ENCODE measurements at places on chromosomes 4 and X. TPM values are rescaled to one million over a fixed set of nuclear protein-coding genes. Genes with fewer than 3 reads are reported as not detected.

DNA sequence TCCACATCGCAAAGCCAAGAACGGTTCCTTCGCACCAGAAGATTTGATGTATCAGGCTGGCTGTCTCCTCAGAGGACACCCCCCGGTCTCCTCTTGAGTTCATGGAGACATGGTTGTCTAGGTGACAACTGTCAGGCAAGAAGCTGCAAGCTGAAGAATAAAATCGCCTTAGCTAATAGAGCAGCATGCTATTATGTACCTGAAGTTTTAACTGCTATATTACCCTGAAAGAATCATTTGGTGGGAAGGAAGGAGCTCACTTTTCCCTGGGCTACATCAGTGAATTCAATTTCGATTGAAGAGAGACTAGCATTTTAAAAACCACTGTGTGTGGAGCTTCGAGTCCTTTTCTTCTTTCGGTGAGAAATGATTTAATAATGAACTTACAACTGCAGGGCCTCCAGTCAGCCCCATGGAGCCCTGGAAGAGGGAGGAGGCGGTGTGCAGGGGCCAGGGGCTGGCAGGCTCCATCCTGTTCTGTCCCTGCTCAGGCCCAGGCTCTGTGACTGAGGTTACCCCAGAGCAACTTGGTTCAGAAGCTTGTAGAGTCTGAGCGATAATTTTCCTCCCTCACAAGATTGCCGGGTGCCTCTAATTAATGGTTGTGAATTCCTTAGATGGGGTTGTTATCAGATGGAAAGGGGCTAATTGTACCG is 191.3 kb downstream of the MID1IP1 start:
- no peak for DNase-seq

DNA sequence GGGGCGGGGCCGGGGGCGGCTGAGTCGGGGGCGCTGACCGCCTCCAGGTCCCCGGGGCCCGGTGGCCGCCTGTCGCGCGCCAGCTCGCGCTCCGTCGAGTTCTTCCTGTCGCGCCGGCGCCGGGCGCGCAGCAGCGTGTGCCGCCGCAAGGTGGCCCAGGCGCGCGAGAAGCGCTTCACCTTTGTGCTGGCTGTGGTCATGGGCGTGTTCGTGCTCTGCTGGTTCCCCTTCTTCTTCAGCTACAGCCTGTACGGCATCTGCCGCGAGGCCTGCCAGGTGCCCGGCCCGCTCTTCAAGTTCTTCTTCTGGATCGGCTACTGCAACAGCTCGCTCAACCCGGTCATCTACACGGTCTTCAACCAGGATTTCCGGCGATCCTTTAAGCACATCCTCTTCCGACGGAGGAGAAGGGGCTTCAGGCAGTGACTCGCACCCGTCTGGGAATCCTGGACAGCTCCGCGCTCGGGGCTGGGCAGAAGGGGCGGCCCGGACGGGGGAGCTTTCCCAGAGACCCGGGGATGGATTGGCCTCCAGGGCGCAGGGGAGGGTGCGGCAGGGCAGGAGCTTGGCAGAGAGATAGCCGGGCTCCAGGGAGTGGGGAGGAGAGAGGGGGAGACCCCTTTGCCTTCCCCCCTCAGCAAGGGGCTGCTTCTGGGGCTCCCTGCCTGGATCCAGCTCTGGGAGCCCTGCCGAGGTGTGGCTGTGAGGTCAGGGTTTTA is 1.5 kb downstream of the ADRA2C start:
- peak; percentile 63 for DNase-seq

GRCh38 chr4:185936650-185937376 is 124.8 kb upstream of the SORBS2 start:
- DNase-seq: no peak

- no peak for DNase-seq
These were observed 86.5 kb downstream of the CPZ start for GRCh38 chr4:8679032-8679431.

- DNase-seq: no peak
These were observed 161.8 kb downstream of the NAA11 start for GRCh38 chr4:79163981-79164490.

- DNase-seq: no peak
These were observed 95.4 kb downstream of the TBL1X start for GRCh38 chrX:9560219-9560618.

DNA sequence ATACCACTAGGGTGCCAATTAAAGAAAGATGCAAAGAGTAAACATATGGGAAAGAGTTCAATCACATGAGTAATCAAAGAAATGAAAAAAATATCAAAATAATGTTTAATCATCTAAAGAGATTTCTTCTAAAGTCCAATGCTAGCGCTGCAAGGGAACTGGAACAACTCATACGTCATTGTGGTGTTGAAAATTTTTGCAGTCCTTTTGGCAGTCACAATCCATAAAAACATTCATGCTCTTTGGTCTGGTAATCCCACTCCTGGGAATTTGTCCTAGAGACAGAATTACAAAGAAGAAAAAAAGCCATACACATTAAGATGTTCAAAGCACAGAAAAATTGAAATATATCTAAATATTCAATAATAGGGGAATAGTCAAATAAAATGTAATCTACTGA is 4.6 kb downstream of the P2RY4 start:
- DNase-seq: no peak

- DNase-seq: no peak
These were observed 197.2 kb upstream of the VCX3A start for GRCh38 chrX:6732101-6732500.

DNA sequence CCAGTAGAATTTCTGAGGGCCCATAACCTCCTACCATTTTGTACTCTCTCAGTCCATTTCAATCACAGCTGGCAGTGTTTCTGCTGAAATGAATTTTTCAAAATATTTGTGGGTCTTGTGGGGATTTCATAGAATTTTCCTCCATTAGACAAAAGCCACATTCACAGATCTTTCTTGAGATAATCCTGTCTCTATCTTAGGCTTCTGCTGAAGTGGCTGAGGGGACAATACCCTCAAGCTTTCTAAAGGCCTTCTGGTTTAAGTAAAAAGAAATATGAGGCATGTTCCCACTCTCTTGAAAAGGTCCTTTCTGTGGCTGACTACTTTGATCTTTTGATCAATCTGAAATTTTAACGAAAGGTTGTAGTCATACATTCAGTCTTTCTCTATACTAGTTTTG is 1930.0 kb upstream of the AGA start:
- DNase-seq: no peak

DNA sequence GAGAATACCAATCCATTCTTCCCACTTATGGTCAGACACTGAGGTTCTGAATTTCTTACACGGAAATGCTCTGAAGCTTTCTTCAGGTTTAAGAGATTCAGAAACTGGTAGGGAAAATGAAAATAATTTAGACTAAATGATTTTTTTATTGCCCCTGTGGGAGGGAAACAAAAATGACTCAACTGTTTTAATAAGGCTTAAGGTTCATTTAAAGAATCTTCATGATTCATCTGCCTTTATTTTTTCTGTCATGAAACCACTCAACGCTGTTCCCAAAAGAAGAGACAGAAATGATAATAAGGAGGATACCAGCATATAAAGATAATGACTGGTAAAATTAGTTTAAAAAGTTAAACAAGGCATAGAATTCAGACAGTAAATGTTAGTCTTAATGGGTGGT is 39.3 kb upstream of the FAM47B start:
- DNase-seq: no peak

DNA sequence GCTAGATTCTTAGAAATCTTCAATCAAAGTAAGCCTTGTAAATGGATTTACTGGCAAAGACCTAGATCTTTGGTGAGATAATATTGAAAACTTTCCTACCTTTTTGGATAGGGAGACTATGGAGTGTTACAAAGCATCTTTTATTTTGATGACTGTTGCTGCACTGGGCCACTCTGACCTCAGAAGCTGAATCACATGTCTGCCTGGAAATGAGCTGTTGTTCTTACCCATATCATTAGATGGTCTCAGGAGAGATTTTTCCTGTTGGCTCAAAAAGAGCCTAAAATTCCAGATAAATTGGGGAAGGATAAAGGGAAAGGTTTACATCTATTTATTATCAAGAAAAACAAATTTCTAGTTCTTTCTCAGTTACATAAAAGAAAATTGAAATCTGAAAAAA is 127.5 kb upstream of the BMP3 start:
- no peak for DNase-seq

DNA sequence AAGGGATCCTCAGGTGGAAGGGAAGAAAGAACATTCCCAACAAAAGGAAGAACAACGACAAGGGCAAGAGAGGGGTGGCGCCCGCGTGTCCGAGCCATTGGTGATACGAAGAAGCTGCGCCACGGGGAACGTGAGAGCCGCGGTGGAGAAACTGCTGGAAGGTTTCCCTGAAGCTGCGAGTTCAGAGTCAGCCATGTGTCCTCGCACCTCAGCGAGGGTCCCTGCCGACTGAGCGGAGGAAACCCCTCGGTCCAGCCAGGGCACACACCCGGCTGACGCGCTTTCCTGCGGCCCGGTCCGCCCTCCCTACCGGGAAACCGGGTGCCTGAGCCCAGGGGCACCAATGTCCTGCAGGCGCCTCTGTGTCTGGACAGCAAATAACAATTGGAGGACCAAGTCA is 18.0 kb downstream of the IRF2 start:
- DNase-seq: no peak

DNA sequence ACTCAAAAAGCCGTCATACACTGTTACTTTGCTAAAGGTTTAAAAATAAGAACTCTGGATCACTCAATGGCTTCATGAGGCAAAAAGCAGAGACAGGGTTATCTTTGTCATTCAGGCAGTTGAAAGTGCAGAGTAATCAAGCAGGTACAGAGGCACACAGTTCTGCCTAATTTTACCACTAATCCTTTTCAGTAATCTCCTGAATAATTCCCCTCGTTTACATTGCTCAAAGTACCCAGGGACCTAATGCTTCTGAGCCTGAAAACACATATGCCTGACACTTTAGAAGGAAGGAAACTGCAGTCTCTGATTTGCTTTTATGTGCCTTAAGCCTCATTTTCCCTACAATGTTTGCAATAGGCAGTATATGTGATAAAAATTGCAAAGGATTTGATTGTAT is 71.4 kb upstream of the TRAM1L1 start:
- DNase-seq: no peak

DNA sequence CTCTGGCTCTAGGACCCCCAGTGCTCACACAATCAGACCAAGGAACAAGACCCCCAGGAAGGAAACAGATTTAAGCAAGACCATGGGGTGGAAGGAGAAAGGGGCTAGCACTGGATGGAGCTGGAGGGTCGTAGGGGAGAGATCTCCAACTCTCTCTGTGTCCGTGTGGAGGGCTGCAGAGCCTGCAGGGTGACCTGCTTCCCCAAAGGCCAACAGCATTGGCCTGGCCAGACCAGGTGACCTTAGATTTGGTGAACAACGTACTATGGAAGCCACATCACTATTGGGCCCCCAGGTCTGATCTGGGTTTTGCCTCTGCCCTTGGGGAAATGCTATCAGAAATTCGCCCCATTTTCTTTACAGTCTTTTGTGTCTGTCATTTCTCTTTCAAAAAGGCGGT is 26.0 kb downstream of the NLGN3 start:
- DNase-seq: no peak

GRCh38 chr4:78121338-78121904 is 64.3 kb downstream of the FRAS1 start:
- no peak for DNase-seq

DNA sequence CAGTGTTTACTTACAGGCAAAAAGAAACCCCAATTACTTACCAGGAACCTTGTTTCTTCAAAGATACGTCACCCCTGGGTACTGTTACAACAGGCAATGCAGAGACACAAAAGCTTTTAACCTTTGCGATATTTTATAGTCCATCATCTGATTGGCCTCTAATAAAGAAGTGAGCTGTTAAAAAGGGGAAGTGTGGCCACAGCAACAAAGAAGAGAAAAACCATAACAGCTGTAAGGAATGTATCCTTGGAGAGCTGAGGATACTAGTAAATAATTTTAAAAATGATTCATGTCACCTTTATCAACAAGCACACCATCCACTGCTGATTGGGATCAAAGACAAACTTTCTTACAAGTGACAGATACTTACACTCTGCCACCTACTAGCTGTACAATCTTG is 14.1 kb downstream of the GABRA4 start:
- DNase-seq: no peak

DNA sequence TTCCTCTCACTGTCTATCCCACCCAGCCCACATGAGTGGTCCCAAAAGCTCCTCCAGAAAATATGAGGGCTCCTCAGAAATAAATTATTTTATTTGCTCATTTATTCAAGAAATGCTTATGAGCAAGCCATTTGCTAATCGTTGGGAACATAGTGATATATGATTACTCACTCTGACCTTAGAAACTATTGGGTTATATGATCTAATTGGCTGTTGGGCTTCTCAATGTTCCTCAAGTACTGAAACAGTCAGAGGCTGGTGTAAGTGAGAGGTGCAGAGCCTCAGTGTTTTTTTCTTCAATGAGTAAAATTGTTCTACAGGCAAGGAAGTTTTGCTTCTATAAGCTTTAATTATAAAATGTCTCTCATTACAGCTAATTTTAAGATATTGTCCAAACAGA is 893.8 kb upstream of the INTU start:
- no peak for DNase-seq

- no peak for DNase-seq
These were observed 78.8 kb downstream of the TMEM164 start for GRCh38 chrX:110081740-110082139.

- no peak for DNase-seq
These were observed 67.1 kb upstream of the TRIM2 start for GRCh38 chr4:153137159-153137558.

DNA sequence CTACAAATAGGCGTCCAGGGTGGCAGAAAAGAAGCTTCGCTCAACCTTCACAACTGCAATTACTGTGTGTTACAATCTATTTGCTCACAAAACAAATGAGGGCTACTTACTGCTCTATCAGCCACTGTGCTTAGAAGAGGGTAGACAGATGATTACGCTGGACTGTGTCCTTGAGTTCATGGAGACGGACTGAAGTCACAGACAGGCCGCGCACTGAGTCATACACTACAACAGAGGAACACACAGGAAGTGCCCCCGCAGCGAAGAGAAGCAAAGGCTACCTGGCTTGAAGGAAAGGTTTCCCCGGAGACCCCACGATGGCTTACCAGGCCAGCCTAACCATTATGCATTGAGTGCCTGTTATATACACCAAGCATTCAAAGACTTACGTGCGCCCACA is 25.6 kb downstream of the FAT1 start:
- DNase-seq: no peak

- no peak for DNase-seq
These were observed 14.3 kb downstream of the CFAP99 start for GRCh38 chr4:2432991-2433530.

- no peak for DNase-seq
These were observed 264.6 kb upstream of the RASGEF1B start for GRCh38 chr4:81736324-81736723.

DNA sequence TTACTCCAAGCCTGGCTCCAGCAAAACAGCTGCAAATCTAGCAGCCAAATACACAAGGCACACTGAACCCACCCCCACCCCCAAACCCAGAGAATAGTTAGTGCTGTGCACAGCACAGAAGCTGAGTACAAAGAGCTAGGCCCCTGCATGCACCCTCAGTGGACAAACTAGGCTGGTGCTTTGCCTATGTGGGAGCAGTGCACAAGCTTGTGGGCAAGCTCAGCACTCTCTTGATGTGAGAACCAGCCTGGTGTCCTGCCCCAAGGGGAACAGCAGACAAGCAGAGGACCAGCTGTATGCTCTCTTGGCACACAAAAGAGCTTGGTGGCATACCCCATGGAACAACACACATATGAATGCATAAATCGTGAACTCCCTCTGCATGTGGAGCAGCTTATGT is 81.7 kb downstream of the FAAH2 start:
- DNase-seq: no peak

STPG2 gene
- total RNA-seq: 0.66 TPM

PDE6B gene
- 2.3 TPM for total RNA-seq

SUPT20HL1 gene
- not detected for total RNA-seq

RXFP1 gene
- total RNA-seq: not detected

NAP1L3 gene
- 16.9 TPM for total RNA-seq

ARR3 gene
- not detected for total RNA-seq

SSX3 gene
- not detected for total RNA-seq

MAGEB16 gene
- total RNA-seq: not detected

Measured in glutamatergic neuron (in vitro differentiated cells).